ENCODE measurements at places on chromosomes 7 and 10.

GRCh38 chr7:13987395-13987794, 2.1 kb downstream of the ETV1 start:
- no peak for DNase-seq

GRCh38 chr7:4792537-4793126, 17.2 kb downstream of the AP5Z1 start:
- no peak for DNase-seq

DNA sequence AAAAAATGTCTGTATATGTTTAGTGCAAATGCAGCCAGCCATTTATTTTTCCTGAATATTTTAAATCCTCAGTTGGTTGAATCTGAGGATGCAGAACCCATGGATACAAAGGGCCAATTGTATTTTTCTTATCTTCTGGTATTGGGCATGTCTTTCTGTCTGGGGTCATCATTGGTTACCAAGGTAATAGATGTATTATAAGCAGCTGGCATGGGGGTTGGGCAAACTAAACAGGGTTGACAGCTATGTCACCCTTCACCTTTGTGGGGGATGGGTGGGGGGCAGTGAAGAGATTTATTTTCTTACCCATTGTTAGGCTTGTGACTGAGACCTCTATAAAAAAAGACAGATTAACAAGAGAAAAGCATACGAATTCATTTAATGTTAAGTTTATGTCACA, 38.8 kb downstream of the CDHR3 start:
- no peak for DNase-seq

GRCh38 chr10:28215930-28216329, 86.9 kb downstream of the MPP7 start:
- DNase-seq, result no peak

DNA sequence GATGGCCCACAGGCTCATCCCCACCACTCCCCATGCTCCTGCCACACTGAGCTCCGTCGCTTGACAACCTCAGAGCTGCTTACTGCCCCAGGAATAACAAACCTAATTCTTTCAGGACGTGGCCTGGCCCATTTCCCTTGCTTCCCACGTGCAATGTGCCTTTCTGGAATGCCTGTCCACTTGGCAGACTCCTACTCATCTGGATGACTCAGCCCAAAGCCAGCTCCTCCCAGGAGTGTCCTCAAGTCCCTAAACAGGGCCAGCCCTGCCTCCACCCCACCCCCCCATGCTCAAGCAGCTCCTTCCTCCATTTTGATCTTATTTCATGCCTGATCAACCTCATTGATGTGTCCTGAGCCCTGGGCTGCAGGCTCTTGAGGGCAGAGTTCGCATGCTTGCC, 164.9 kb upstream of the RNF32 start:
- no peak for DNase-seq

GRCh38 chr7:90897961-90898469, 301.9 kb downstream of the CDK14 start:
- DNase-seq, result no peak

GRCh38 chr7:28414453-28414852, 2.1 kb downstream of the CREB5 start:
- DNase-seq, result no peak

- peak; percentile 70 for DNase-seq
Measured at GRCh38 chr7:1432411-1433082, 26.7 kb downstream of the MICALL2 start.

- no peak for DNase-seq
Measured at GRCh38 chr10:78559661-78560340, 509.0 kb upstream of the ZMIZ1 start.

- DNase-seq, result no peak
Measured at GRCh38 chr7:7739204-7740036, 21.0 kb upstream of the RPA3 start.

GRCh38 chr7:157370742-157371141, 33.9 kb downstream of the DNAJB6 start:
- no peak for DNase-seq

DNA sequence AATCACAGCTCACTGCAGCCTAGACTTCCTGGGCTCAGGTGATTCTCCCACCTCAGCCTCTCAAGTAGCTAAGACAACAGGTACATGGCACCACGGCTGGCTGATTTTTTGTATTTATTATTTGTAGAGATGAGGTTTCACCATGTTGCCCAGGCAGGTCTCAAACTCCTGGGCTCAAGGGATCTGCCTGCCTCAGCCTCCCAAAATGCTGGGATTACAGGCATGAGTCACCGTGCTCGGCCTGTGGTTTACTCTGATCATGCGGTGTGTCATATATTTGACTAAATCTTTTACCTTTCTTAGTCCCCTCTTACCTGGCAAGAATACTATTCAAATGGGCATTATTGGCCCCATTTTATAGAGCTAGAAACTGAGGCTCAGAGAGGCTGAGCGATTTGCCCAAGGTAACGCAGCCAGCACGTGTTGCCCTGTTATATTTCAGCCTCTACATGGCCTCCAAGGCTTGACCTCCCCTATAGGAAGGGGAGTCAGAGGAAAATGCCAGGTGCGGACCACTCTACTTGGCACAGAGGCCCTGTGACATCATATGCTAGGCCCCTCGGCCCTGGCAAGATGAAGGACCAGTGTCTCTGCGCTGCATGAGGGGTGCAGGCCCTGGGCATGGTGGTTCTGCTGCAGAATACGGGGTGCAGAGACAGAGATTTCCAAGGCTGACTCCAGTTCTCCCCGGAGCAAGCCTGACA, 8.2 kb downstream of the ZCCHC24 start:
- DNase-seq, result no peak

DNA sequence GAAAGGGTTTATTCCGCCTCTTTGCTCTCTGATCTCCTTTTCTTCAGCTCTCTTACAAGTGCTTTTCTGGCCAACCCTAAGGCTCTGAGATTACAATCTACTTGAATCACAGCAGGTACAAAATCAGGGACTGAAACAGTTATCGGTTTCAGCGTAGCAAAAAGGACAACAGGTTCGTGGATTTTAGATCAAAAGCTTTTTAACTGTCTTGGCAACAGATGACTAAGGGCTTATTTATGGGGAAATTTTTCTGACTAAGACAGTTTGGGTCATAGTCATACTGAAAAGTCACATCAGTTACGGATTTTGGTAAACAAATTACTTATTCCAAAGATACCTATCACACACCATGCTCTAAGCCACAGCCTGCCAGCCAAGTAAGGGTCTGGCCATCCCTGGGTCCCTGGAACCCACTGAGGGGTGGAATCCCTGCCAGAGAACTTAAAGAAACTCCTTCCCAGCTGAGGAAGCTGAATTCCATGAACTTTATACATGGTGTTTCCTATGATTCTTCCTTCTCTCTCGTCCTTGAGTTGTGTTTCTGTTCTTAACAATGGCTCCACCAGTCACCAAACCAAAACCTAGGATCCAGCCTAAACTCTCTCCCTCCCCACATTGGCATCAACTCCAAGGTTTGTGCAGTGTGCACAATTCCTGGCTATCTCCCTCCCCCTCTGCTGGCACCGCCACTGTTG, 169.3 kb downstream of the FAM107B start:
- DNase-seq, result no peak

DNA sequence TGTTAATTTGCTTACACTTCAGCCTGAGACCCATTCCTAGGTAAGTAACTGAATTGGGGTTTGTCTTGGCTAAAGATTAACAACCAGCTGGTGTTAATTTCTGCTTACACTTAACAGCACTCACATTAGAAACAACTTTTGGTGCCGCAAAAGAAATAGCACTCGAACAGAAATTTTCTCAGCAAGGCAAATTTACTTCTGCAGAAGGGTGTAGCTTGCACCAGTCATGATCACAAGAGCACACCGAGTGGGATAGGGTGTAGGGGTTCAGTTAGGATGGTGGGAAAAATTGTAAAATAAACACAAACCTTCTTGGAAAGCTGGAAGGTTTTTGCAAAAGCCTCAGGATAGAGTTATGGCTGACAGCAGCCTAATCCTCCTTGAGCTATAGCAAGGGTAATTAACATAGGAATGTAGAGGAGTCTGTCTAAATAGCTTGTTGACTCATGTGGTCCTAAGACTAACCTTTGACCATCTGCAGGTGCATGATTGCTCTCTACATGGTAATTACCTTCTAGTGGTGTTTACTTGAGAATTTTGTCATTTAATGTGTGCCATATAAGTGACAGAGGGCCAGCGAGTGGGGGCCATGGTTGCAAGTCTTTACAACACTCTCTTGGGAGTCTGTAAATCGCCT, 67.8 kb upstream of the CDK13 start:
- no peak for DNase-seq

DNA sequence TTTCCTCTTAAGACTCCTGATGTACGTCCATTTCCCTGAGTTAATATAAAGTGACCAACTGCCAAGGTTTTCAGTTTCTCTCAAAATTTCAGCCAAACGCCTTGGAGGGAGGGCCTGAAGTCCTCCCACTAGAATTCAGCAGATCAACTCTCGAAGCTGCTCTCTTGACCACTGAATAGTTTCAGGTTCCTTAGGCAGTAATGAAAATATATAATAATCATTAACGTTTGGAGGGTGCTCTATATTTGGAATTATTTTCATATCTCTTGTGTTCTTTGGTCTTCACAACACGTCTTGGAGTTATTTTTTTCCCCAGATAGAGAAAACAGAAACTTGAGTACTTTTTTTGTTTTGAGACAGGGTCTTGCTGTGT, 123.6 kb upstream of the SFMBT2 start:
- DNase-seq, result no peak

DNA sequence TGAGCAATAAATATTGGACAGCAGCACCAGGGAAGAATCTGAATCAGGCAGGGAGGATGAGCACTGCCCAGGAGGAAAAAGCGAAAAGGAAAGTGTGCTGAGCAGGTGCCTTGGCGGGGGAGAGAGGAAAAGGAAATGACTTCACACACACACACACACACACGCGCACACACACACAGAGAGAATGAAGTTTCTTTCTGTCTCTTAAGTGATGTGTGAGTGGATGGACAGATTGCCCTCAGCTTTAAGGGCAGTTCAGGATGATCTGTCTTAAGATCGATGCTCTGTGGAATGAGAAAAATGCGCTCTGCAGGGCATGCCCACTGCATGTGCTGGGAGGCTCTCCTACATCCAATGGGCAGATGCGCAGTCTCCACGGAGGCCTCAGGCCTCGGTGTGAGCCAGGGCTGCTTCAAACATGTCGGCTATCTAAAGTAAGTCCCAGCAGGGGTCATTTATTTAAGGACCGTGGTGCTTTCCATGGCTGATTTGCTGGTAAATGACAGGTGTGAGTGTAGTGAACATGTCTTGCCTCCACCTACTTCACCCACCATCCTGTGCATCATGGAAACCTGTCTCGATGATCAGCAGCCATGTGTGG, 2.5 kb upstream of the ACBD5 start:
- peak; percentile 54 for DNase-seq

DNA sequence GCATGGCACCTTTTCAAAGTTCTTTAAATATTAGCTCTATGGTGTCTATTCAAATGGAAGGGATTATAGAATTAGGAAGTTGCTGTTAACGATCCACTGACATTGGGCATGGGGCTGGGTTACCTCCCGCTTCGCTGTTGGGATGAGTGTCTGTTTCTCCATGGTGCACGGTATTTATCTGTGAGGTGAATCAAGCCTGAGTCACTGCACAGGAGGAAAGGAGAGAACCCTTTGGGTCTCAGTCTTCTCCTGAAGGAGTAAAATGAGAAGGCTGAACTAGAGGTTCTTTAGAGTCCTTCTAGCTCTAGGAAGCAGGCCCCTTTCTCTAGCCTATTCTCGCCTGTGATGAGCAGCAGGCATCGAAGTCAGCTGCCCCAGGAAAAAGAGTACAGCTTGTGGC, 7.3 kb downstream of the JCAD start:
- DNase-seq, result no peak

DNA sequence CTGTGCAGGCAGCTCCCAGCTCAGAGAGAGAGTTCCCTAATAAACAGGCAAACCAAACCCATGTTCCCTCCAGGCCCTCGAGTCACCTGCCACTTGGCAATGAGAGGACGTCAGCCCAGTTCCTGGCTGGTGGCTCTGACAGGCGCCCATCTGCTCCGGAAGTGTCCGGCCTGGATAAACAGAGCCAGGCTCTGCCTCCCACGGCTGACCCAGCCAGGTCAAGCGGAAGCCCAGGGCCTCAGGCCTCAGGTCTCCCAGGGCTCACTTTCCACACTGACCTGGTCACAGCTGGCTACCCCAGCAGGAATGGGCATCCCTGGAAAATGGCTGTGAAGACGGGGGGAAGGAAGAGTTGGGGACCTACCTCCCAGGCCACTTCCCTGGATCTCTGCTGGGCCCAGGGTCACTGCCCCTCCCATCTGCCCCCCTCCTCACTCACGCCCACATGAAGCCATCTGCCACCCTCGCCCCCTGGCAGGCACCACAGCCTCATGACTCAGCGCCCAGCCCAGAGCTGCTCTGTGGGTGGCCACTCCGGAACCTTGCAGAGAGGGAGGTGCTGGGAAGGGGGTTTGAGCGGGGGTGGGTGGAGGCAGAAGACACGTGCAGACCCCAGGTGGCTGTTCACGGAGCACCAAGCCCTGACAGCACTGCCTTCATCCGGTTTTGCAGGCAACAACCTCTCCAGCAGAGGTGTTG, 37.4 kb upstream of the DUSP5 start:
- no peak for DNase-seq

DNA sequence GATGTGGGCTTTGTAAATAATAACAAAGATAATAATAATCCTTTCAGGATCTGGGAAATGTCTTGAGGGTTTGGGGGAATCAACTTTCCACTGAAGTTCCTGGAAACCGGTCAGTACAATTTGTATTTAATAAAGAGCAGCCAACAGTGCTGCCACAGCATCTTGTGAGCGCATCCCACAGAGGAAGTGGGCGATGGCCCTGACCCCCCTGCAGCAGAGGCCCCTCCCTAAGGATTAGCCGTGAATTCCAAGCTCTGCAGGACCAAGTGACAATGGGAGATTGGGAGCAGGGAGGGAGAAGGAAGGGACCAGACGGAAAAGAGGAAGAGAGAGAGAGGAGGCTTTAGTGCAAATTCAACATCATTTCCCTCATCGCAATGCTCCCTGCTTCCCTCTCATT, 349.2 kb downstream of the RNLS start:
- DNase-seq, result no peak

DNA sequence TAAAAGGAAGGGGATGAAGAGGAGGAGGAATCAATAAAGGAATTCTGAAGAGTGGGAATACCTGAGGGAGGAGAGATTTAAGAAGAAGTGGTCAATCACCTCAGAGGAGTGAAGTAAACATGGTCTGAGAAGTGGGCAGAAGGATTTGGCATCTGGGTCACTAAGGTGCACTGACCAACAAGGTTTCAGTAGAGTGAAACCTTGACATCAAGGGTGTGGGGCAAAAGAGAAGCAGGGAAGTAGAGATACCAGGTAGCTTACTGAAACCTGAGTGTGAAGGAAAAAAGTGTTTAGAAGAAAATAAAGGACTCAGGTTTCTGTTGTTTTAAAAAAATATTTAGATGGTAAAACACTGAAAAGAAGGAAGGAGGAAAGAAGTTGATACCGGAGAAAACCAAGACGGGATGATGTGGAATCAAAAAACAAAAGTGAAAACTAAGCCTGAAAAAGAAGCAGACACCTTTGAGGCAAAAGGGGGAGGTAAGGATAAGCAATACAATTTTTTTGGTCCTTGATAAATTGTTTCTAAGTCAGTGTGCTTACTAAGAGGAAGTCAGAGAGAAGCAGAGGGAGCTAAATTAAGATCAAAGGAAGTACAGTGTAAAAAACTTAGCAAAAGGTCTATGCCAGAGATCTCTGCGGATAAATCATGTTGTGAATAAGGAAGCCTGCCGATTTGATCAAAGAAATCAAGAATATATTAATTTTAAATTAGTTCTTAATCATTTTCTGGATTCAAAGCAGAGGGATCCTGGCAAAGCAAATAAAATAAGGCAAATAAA, 137.2 kb upstream of the GPR22 start:
- no peak for DNase-seq

Data from stimulated activated CD8-positive, alpha-beta memory T cell treated with anti-CD3 and anti-CD28 coated beads, Interleukin-4, amount 100 ng/mL, for 1 hour (primary cell).